Uterus (tissue), 4 donors: ENCODE measurements at places on chromosomes 5 and 9. TPM values are rescaled to one million over a fixed set of nuclear protein-coding genes. Genes with fewer than 3 reads are reported as not detected.

DNA sequence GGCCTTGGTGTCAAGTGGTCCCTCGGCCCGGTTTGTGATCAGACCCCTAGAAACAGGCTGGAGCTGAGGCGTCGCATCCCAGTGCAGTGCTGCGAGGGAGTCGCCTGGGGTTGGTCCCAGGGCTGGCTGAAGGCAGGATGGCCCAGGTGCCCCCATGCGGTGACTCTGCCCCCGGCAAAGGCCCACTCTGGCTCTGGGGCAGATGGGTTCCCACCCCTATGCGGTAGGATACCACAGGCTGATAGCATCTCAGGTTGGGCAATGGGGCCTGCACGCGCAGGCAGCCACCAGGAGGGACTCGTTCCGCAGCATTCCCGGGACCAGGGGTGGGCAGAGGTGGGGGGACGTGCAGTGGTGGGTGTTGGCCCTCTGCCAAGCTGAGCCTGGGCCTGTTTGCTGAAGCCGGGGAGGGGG, 86.0 kb downstream of the RXRA start:
- no peak for DNase-seq

Gene C5orf52
- not detected for total RNA-seq

Gene RNF224
- not detected for total RNA-seq

Gene LCNL1
- total RNA-seq = 6.9 TPM

GRCh38 chr5:145520335-145520734, 314.8 kb downstream of the PRELID2 start:
- DNase-seq = no peak

- no peak for DNase-seq
Observed at GRCh38 chr5:145979270-145980223, 43.2 kb downstream of the SH3RF2 start.

Gene PLPP1
- 83.4 TPM for total RNA-seq

DNA sequence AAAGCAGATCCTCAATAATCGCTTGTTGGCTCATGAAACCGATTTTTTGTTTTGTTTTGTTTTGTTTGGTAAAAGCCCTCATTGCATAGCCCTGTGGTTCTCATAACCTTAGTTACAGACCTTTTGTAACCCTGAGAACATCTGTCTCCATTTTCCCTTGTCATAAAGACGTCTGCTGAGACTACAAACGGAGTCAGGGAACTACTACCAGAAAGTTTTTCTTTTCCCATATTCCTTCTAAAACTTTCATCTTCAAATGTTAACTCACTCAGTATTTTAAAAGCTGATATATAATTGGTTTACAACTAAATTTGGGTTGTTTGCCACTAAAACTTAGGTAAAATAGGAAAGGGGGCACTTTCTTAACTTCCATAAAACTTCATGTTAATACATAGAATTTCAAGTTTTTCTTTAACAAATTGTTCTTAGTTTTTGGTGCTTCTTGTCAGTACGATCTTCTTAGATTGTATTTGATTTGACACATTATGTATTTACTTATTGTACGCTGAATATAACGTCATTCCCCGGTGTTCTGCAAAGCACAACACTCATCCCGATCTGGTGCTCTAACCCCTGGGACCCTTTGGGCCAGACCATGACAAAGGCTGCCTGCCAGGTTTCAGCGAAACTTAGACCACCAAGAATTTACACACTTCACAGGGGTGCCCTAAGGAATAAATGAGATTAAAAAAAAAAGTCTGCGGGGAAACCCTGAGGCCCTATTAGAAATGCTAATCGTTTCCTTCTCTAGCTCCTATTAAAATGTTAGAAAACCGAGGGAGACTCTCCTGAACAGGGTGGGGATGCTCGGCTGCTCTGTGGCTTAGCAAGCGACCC, 1.1 kb upstream of the ANP32B start:
- no peak for DNase-seq

- DNase-seq = no peak
Observed at GRCh38 chr5:108743319-108743718, 4.4 kb upstream of the FER start.

DNA sequence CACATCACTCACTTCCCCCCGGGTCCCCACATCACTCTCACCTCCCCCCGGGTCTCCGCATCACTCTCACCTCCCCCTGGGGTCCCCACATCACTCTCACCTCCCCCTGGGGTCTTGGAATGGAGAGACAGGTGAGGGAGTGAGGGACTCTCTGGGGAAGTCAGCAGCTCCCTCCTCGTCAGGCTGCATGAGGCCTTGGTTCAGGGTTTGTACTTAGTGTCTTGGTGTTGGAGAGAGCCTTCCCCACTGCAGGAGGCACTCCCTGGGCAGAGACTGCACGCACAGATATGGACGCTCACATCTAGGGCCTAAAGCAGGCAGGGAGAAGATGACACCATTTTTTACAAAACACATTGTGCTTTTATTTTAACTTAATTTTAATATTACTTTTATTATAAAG, 56.5 kb upstream of the IRX4 start:
- no peak for DNase-seq

Gene NTRK2
- total RNA-seq = 13.5 TPM

DNA sequence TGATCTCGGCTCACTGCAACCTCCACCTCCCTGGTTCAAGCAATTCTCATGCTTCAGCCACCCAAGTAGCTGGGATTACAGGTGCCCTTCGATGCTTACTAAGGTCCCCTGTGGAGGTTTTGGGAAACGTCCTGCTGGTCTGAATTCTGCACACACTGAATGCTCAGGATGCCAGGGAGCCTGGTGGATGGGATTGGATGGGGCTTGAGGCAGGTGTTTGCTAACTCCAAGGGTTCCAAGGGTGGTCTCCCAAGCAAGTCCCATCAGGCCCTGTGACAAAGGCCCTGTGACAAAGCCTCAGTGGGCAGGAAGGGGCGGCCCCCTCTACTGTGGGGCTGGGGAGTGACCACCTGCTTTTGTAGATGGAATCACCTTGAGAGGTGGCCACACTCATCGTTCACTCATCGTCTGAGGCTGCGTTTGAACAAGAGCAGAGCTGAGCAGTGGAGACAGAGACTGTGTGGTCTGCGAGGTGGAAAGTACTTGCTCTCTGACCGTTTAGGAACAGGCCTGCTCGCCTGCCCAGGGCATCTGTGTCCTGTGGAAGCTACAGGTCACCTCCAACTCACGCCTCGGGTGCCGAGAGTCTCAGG, 40.2 kb downstream of the MRPL36 start:
- peak; percentile 1 for DNase-seq

- no peak for DNase-seq
Observed at GRCh38 chr5:150356575-150357294, 762 bp upstream of the TCOF1 start.

Gene SYK
- 10.6 TPM for total RNA-seq

GRCh38 chr9:135716045-135716444, 14.1 kb downstream of the KCNT1 start:
- DNase-seq = no peak

GRCh38 chr5:39970117-39970798, 545.5 kb upstream of the DAB2 start:
- DNase-seq = no peak

Gene MPDZ
- total RNA-seq = 74.0 TPM

- no peak for DNase-seq
Observed at GRCh38 chr9:14006386-14007187, 307.4 kb downstream of the NFIB start.

GRCh38 chr5:1502046-1502736, 21.6 kb downstream of the LPCAT1 start:
- no peak for DNase-seq

GRCh38 chr9:137127301-137128157, 11.4 kb upstream of the GRIN1 start:
- no peak for DNase-seq

Gene KCNN2
- total RNA-seq = 6.2 TPM

- no peak for DNase-seq
Observed at GRCh38 chr5:118967059-118967508, 21.3 kb downstream of the DTWD2 start.

- DNase-seq = no peak
Observed at GRCh38 chr5:181043285-181044092, 3.4 kb downstream of the BTNL9 start.

Gene ADAMTS16
- total RNA-seq = not detected

DNA sequence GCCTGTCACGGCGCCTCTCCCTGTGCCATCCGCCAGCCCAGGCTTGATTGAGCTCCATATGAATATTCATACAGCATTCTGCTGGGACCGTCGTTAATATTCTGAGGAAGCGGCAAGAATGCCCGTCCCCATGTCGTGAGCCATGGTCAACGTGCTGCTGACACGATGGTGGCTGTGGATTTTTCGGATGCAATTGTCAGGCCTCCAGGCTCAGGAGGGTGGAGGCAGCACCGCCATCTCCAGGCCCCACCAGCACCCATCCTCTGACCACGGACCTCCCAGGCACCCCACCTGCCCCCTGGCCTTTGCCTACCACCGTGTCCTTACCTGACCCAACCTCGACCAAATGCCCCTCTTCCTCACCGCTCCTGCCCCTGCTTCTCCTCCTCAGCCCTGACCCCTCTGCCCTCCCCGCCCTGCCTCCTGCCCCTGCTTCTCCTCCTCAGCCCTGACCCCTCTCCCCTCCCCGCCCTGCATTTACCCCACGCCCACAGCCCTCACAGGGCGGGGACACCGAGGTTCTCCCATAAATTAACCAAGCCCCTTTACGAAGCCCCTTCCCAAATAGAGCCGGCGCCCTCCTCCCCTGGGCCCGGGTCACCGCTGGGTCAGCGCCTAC, 9.9 kb downstream of the TMEM250 start:
- peak; percentile 16 for DNase-seq
